Lower lobe of right lung (tissue), 2 donors: ENCODE measurements at places on chromosomes 12 and 14. TPM values are rescaled to one million over a fixed set of nuclear protein-coding genes. Genes with fewer than 3 reads are reported as not detected.

Gene MFAP5
- total RNA-seq, result 50.2 TPM

Gene TAS2R46
- total RNA-seq, result 1.7 TPM

Gene DPY19L2
- 3.2 TPM for total RNA-seq

DNA sequence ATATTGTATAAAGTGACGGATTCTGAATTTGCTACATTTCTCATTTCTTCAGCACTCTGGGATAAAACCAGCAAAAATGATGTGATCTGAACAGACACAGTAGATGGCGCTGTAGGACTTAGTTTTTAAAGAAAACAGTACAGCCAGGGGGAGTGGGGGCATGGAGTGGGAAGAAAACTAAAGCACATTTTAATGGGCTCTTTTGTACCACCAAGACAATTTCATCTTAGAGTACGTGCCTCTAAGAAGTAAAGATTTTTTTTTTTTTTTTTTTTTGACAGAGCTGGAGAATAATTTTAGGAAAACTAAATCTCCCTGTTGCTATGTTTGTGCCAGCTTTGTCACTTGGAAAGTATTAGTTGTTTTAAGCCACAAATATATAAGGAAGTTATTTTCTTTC, 124.4 kb downstream of the RAD51B start:
- peak; percentile 59 for DNase-seq
- no peak overlapping the region for H3K4me3 ChIP-seq
- H3K27me3 ChIP-seq, result no peaks in the 10 kb centered on the region
- no peaks in the 10 kb centered on the region for H3K36me3 ChIP-seq
- peaks cover 44% of the 10 kb centered on the region for H3K4me1 ChIP-seq

GRCh38 chr14:94181835-94182234, 7.7 kb downstream of the PPP4R4 start:
- H3K27ac ChIP-seq, result no peak overlapping the region
- DNase-seq, result no peak
- no peaks in the 10 kb centered on the region for H3K4me1 ChIP-seq
- H3K36me3 ChIP-seq, result no peaks in the 10 kb centered on the region
- H3K27me3 ChIP-seq, result peaks cover 26% of the 10 kb centered on the region

GRCh38 chr12:123367511-123367910, 2.9 kb upstream of the SBNO1 start:
- no peaks in the 10 kb centered on the region for H3K27me3 ChIP-seq
- H3K4me1 ChIP-seq, result peaks cover 17% of the 10 kb centered on the region
- H3K27ac ChIP-seq, result no peak overlapping the region

DNA sequence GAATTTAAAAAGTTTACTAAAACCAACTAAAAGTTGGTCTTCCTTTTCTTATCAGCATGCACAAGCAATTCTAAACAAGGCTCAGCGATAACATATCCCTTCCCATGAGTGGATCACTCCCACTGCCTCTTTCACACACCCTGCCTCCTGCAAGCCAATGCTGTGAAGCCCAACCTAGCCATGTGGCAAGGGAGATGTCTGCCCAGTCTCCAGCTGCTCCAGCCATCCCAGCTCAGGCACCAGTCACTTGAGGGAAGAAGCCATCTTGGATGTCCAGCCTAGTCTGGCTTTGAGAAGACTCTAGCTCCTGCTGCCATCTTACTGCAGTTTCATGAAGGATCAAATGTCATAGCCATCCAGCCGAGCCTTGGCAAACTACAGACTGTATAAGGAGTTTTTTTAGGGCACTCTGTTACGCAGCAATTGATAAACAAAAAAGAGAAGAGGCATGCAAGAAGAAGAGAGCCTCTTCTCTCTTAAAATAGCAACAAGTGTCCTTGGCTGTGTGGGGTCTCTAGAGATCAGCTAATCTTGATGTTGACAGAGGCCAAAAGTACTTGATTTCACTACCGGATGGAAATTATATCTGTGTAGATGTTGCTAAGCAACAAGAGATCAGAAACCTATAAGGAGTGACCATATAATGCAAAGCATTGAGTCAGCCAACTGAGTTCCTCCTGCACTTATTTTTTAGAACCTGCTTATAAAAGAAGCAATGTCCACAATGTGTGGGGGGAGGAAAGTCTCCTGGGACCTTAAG, 108.9 kb downstream of the PTCSC3 start:
- no peaks in the 10 kb centered on the region for H3K27me3 ChIP-seq
- no peak overlapping the region for H3K4me3 ChIP-seq
- no peak for DNase-seq
- peaks cover 9% of the 10 kb centered on the region for H3K4me1 ChIP-seq
- H3K27ac ChIP-seq, result no peak overlapping the region
